Activated CD4-positive, alpha-beta T cell treated with anti-CD3 and anti-CD28 coated beads, Interleukin-2, amount 10 ng/mL, durations not matched to agents 24 days and 14 days (primary cell): ENCODE measurements at places on chromosomes 3 and 15.

GRCh38 chr15:87739866-87740265, 516.7 kb downstream of the NTRK3 start:
- no peaks in the 10 kb centered on the region for H3K27me3 ChIP-seq
- DNase-seq, result no peak
- no peaks in the 10 kb centered on the region for H3K36me3 ChIP-seq
- no peak overlapping the region for H3K4me3 ChIP-seq
- no peak overlapping the region for H3K27ac ChIP-seq

GRCh38 chr3:147614210-147614609, 205.0 kb downstream of the ZIC1 start:
- no peak for DNase-seq
- H3K27me3 ChIP-seq, result no peaks in the 10 kb centered on the region
- no peaks in the 10 kb centered on the region for H3K36me3 ChIP-seq
- H3K4me1 ChIP-seq, result no peaks in the 10 kb centered on the region
- H3K27ac ChIP-seq, result no peak overlapping the region
- no peak overlapping the region for H3K4me3 ChIP-seq

- H3K27me3 ChIP-seq, result peaks cover 20% of the 10 kb centered on the region
- H3K4me1 ChIP-seq, result peaks cover 2% of the 10 kb centered on the region
- H3K36me3 ChIP-seq, result no peaks in the 10 kb centered on the region
Observed at GRCh38 chr15:84937144-84937543, 44.5 kb upstream of the PDE8A start.

DNA sequence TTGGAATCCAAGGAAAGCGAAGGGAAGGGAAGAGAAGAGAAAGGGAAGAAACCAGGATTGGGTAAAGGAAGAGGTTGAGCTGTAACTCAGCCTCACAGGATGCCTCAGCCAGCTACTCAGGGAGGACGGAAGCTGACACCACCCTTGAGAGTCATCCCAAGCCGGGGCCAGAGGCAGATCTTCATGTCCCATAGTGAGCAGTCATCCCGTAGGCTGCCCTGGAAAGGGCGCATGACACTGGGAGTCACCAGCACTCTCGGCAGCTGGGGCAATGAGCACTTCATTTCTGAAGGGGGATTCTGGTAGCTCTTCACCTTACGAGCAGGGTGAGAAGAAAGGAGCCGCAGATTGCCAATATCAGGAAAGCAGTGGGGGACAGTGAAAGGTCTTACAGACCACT, 60.1 kb upstream of the PCSK6 start:
- H3K4me1 ChIP-seq, result no peaks in the 10 kb centered on the region
- no peak overlapping the region for H3K4me3 ChIP-seq
- H3K27me3 ChIP-seq, result peaks cover 14% of the 10 kb centered on the region
- DNase-seq, result no peak

- peak overlapping the region; percentile 100 for H3K27ac ChIP-seq
- no peaks in the 10 kb centered on the region for H3K27me3 ChIP-seq
- peak overlapping the region; percentile 84 for H3K4me3 ChIP-seq
- peaks cover 47% of the 10 kb centered on the region for H3K36me3 ChIP-seq
Observed at GRCh38 chr3:4831580-4831950, 147.7 kb upstream of the BHLHE40 start.

DNA sequence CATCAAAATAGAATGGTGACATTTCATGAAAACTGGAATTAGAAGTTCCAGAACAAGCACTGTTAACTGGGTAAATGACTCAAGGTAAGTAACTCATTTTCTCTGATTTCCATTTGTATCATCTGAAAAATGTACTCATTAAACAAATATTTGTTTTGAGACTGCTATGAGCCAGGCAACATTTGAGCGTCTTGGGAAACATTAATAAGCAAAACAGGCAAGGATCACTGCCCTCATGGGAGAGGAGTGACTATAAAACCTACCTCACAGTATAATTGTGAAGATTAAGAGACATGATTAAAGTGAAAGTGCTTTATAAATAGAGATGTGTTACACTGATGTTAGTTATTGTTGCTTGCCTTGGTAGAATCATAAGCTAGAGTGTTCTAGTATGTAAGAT, 711.8 kb upstream of the UBE2E2 start:
- no peaks in the 10 kb centered on the region for H3K36me3 ChIP-seq
- H3K4me1 ChIP-seq, result no peaks in the 10 kb centered on the region
- H3K27ac ChIP-seq, result no peak overlapping the region
- H3K4me3 ChIP-seq, result no peak overlapping the region

DNA sequence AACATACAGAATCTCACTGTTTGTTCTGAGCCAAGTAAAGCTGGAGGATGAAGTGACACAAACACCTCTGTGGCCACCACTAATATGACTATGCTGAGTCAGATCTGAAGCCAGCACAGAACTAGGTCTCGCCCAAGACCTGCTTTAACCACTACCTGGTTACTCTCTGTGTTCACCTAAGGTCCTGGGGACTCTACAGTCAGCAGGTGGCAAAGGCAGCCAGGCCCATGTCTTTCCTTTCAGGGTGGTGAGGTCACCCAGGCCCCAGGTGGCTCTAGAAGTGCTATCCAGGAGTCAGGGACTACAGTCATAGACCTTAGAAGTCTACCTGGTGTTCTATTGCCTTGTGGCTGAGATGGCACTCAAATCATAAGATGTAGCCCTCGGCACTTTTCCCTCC, 287.9 kb upstream of the ARRDC4 start:
- H3K27me3 ChIP-seq, result no peaks in the 10 kb centered on the region
- DNase-seq, result no peak
- no peaks in the 10 kb centered on the region for H3K36me3 ChIP-seq
- no peak overlapping the region for H3K27ac ChIP-seq
- H3K4me1 ChIP-seq, result no peaks in the 10 kb centered on the region

DNA sequence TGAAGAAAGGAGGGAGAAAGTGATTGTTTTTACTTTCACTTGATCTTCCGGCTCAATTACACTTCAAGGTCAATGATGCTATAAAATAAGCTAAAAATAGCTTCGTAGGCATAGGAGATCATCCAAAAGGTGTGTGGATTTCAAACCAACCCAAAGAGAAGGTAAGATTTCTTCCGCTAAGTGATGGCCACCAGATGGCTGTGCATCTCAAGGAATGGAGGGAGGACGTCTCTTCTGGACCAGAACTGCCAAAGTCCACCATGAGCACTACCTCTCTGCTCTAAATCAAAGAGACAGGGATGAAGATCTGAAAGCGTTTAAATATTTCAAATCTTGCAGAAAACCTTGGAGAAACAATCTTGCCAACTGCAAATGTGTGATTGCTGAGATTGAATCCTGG, 199.1 kb upstream of the ZPLD1 start:
- H3K4me1 ChIP-seq, result no peaks in the 10 kb centered on the region
- DNase-seq, result peak; percentile 79
- H3K27ac ChIP-seq, result no peak overlapping the region
- no peak overlapping the region for H3K4me3 ChIP-seq
- peaks cover 38% of the 10 kb centered on the region for H3K27me3 ChIP-seq

- no peak overlapping the region for H3K27ac ChIP-seq
- no peaks in the 10 kb centered on the region for H3K36me3 ChIP-seq
Observed at GRCh38 chr3:116291141-116291540, 154.1 kb downstream of the LSAMP start.

- peaks cover 48% of the 10 kb centered on the region for H3K4me1 ChIP-seq
- H3K36me3 ChIP-seq, result peaks cover 7% of the 10 kb centered on the region
- peak overlapping the region; percentile 91 for H3K4me3 ChIP-seq
- H3K27me3 ChIP-seq, result no peaks in the 10 kb centered on the region
- peak overlapping the region; percentile 99 for H3K27ac ChIP-seq
Observed at GRCh38 chr15:65790694-65791334, 1.3 kb downstream of the DENND4A start.

DNA sequence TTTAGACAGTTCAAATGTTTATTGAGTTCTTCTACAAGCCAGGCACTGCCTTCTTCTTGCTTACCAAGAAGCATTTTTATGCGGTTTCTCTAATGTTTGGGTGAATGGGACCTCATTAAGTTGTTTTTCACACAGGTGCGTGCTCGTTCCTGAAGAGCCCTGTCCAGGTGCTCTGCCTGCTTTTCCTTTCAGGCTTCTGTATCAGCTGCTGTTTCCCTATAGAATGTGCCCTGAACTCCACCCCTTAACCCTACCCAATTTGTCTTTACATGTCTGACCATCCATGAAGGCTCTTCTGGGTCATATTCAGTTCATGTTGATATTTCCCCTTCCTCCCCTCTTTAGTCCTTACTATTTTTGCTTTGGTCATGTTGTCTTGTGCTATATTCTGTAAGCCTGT, 22.4 kb upstream of the GOLGA6L10 start:
- no peak for DNase-seq
- no peak overlapping the region for H3K27ac ChIP-seq
- peaks cover 3% of the 10 kb centered on the region for H3K27me3 ChIP-seq
- H3K4me1 ChIP-seq, result no peaks in the 10 kb centered on the region
- no peaks in the 10 kb centered on the region for H3K36me3 ChIP-seq

DNA sequence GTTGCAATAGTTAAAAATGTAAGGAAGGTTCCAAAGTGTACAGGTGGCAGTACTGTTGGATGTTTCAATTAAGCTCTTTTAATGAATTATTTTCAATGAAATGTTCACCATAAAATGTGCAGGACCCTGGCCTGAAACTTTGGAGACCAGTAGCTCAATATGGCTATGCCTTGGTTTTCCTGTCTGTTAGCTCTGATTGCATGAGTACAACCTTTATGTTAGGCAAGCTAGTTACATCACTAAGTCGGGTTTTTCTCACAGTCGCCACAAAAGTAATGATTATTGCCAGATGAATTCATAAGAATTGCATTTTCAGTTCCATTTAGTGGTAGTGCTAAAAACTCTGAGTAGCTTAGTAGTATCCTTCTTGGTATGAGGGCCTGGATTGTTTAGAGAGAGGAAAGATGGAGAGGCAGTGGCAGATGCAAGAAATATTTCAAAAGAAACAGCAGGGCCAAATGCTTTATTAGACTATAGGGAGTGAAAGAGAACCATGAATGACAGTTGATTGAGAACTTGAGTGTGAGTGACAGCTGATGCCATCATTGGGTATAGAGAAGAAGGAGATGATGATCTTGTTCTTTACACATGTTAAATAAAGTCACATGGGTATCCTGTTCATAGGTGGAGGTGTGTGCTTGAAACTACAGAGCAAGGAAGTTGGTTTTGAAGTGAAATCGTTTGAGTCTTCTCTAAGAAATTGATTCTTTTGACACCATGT, 109.5 kb downstream of the AKAP13 start:
- no peak overlapping the region for H3K27ac ChIP-seq
- no peaks in the 10 kb centered on the region for H3K27me3 ChIP-seq

DNA sequence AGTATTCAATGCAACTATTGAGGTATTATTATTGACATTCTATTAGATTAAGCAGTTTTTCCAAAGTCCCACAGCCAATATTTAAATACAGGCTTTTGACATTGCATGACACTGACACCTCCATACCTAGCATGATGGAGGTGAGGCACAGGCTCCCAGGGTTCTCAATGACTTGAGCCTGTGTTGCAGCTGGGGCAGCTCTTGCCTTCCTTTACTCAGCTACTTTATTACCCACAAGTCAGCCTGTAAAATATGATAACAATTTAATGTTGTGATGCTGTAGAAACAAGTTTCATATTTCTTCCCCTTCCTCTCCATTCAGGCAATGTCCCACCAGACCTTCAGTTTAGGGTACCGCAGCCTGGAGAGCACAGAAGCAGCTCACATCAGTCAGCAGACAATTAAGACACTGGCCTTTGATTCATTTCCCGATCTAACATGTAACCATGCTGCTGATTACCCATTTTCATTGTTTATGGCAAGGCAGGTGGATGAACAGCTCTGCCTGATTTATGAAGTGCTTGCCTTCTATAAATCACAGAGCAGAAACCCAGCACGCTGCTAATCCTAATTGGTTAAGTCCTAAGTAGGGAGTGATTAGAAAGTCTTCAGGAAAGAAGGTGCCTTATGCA, 826.1 kb downstream of the AGBL1 start:
- H3K4me3 ChIP-seq, result no peak overlapping the region
- H3K27ac ChIP-seq, result no peak overlapping the region
- H3K4me1 ChIP-seq, result no peaks in the 10 kb centered on the region
- H3K36me3 ChIP-seq, result no peaks in the 10 kb centered on the region

DNA sequence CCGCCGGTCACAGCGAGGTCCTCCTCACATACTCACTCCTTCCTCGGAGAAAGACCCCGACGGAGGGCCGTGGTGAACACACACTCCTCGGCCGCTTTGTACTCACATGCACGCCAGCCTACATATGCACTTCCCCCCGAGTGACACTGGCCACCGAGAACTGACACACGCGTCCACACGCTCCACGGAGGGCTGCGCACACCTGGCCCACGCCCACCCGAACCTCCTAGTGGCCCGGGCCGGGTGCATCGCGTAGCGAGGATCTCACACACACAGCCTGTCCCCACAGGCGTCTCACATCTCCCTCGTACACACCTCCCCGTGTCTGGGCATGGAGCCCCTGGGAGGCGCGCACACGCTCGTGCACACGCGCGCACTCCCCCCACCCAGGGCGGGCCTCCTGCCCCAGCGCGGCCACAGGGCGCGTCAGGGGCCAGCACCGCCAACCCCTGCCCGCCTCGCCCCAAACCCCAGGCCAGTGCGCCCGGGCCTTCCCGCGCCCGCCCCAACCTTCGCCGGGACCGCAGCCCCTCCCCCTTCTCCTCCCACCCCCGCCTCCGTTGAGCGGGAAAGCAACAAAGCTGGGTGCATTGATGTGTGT, 411 bp upstream of the C3orf70 start:
- H3K27ac ChIP-seq, result peak overlapping the region; percentile 61
- peak; percentile 65 for DNase-seq
- H3K27me3 ChIP-seq, result peaks cover 36% of the 10 kb centered on the region
- no peak overlapping the region for H3K4me3 ChIP-seq

DNA sequence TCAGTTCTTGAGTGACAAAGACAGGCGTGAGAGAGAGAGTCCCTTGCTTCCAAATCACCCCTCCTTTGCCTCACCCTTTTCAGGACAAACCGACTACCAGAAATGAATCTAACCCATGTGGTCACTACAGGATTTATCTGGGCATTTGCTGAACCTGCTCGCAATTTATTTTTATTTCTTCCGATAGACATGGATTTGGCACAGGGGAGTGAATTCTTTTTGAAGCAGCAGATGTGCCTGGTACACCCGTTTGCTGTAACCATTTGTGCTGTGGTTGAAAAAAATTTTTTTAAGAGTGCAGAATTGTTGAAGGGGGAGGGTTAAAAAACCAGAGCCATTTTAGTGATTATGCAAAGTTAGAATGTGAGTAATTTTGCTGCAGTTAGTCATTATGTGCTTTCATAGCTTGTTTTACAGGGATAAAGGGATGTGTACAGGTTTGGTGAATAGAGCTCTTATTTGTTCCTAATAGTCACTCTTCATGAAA, 442.0 kb downstream of the LPP start:
- H3K4me3 ChIP-seq, result no peak overlapping the region
- peaks cover 4% of the 10 kb centered on the region for H3K4me1 ChIP-seq
- no peak for DNase-seq
- H3K27me3 ChIP-seq, result no peaks in the 10 kb centered on the region

GRCh38 chr3:15631426-15632211, 30.1 kb downstream of the BTD start:
- no peaks in the 10 kb centered on the region for H3K27me3 ChIP-seq
- no peaks in the 10 kb centered on the region for H3K36me3 ChIP-seq
- H3K4me1 ChIP-seq, result peaks cover 33% of the 10 kb centered on the region
- no peak overlapping the region for H3K4me3 ChIP-seq
- no peak overlapping the region for H3K27ac ChIP-seq
